ENCODE measurements at places on chromosomes 7 and 10.

DNA sequence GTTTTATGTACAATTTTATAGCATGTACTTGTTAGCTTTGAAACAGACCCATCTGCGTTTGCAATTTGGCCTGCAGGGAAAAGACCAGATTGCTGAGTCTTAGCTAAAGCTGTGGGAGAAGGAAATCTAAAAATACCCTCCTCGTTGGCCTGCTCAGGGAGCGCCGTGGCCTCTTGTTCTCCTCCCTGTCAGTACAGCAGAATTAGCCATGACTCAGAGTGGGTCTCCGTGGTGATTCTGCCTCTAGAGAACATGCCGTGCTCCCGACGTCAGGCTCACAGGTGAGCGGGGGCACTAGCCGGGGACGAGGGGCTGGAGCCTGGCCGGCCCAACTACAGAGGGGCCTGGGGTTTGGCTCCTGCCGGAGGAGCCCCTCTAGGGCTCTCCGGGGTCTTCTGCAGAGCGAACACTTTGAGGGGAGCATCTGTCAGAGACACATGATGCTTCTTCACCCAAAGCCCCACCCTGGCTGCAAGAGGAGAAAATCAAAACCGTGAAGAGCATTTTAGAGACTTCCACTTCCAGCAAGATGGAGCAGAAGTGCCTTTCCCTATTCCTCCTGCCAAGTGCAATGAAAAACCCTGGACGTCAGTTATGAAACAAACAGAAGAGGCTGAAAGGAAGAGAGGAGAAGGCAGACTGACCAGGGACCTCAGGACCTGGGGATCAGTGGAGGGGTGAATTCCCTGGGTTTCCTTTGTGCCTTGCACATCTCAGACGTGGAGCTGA is 98.9 kb downstream of the LHPP start:
- H3K36me3 ChIP-seq, result no peaks in the 10 kb centered on the region
- H3K27ac ChIP-seq, result no peak overlapping the region
- no peaks in the 10 kb centered on the region for H3K27me3 ChIP-seq
- H3K4me3 ChIP-seq, result no peak overlapping the region

- H3K27ac ChIP-seq, result no peak overlapping the region
- H3K36me3 ChIP-seq, result no peaks in the 10 kb centered on the region
- H3K4me3 ChIP-seq, result no peak overlapping the region
- H3K27me3 ChIP-seq, result no peaks in the 10 kb centered on the region
- H3K4me1 ChIP-seq, result peaks cover 67% of the 10 kb centered on the region
- DNase-seq, result no peak
These were observed 62.7 kb downstream of the CALML3 start for GRCh38 chr10:5587151-5588079.

- no peaks in the 10 kb centered on the region for H3K36me3 ChIP-seq
- H3K4me1 ChIP-seq, result no peaks in the 10 kb centered on the region
These were observed 28.3 kb downstream of the RAMP3 start for GRCh38 chr7:45185864-45186250.

- no peak overlapping the region for H3K27ac ChIP-seq
- peak; percentile 84 for DNase-seq
- no peaks in the 10 kb centered on the region for H3K36me3 ChIP-seq
- peak overlapping the region; percentile 61 for H3K4me3 ChIP-seq
These were observed 5.1 kb upstream of the CYP26A1 start for GRCh38 chr10:93068411-93069244.

GRCh38 chr7:19677180-19677579 is 31.7 kb downstream of the POLR1F start:
- no peaks in the 10 kb centered on the region for H3K4me1 ChIP-seq
- DNase-seq, result no peak
- no peaks in the 10 kb centered on the region for H3K27me3 ChIP-seq
- H3K36me3 ChIP-seq, result no peaks in the 10 kb centered on the region
- no peak overlapping the region for H3K27ac ChIP-seq

- H3K4me3 ChIP-seq, result peak overlapping the region; percentile 52
- H3K4me1 ChIP-seq, result peaks cover 9% of the 10 kb centered on the region
- H3K27ac ChIP-seq, result no peak overlapping the region
- peak; percentile 94 for DNase-seq
These were observed 137.4 kb upstream of the CDCA7L start for GRCh38 chr7:22082886-22083703.

GRCh38 chr10:68067029-68067428 is 8.1 kb downstream of the HERC4 start:
- no peak overlapping the region for H3K4me3 ChIP-seq
- no peaks in the 10 kb centered on the region for H3K27me3 ChIP-seq
- peaks cover 8% of the 10 kb centered on the region for H3K4me1 ChIP-seq
- no peak for DNase-seq

DNA sequence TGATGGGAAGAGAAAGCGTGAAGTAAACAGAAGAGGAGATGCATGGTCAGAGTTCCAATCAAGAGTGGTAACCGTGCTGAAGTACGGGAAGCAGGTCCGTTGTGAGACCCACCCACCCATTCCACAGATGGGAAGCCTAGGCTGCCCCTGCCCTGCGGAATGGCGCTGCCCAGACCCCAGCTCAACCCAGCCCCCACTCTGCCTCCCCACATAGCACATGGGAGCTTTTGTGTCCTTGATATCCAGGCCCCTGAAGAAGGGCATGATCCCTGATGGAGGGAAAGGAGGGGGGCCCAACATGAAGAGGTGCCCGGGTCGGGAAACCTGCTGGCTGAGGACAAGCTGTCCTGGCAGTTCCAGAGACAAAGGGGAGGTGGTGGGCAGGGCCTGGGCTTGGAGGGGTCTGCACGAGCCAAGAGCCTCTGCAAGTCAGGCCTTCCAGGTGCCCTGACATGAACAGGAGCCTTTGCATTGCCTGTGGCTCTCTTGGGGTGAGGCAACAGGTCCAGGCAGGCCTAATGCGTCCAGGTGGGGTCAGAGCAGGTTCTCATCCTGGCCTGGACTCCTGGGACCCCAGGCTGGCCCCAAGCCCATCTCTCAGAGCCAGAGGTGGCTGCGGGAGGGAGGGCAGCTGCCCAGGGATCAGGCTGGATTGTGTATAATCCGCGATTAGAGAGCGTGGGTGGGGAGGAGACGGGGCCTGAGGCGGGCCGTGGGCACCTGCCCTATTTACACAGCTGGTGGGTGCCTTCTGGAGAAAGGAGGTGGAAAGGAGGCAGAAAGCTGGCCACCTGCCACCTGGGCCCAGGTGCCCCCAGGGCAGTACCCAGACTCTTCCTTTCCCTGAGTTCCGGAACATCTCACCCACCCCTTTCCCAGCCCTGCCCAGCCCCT is 23.5 kb downstream of the YKT6 start:
- no peaks in the 10 kb centered on the region for H3K36me3 ChIP-seq
- peaks cover 26% of the 10 kb centered on the region for H3K4me1 ChIP-seq
- H3K4me3 ChIP-seq, result no peak overlapping the region
- no peaks in the 10 kb centered on the region for H3K27me3 ChIP-seq

DNA sequence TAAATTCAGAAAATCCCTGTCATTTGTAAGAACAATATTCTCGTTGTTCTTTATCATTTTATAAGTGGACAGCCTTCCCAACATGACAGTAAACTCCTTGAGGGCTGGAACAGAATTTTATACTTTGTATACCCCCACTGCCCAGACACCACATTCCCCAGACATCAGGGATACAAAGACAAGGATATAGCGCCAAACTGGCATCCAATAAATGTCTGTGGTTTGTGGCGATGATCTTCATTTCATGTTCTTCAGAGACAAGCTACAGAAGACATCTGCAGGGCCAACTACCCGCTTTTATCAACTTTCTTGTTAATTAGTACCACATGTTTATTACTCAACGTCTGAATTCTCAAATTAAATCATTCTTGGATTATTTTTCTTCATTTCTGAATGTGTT is 155.9 kb downstream of the ATE1 start:
- H3K4me3 ChIP-seq, result no peak overlapping the region
- H3K36me3 ChIP-seq, result no peaks in the 10 kb centered on the region
- DNase-seq, result no peak
- H3K4me1 ChIP-seq, result peaks cover 16% of the 10 kb centered on the region

Data from neural progenitor cell (in vitro differentiated cells).